Stimulated activated CD8-positive, alpha-beta memory T cell treated with anti-CD3 and anti-CD28 coated beads, Interleukin-12 subunit alpha, Interleukin-12 subunit beta, amount 100 ng/mL, for 1 hour (primary cell): ENCODE measurements at places on chromosomes 6 and 20.

DNA sequence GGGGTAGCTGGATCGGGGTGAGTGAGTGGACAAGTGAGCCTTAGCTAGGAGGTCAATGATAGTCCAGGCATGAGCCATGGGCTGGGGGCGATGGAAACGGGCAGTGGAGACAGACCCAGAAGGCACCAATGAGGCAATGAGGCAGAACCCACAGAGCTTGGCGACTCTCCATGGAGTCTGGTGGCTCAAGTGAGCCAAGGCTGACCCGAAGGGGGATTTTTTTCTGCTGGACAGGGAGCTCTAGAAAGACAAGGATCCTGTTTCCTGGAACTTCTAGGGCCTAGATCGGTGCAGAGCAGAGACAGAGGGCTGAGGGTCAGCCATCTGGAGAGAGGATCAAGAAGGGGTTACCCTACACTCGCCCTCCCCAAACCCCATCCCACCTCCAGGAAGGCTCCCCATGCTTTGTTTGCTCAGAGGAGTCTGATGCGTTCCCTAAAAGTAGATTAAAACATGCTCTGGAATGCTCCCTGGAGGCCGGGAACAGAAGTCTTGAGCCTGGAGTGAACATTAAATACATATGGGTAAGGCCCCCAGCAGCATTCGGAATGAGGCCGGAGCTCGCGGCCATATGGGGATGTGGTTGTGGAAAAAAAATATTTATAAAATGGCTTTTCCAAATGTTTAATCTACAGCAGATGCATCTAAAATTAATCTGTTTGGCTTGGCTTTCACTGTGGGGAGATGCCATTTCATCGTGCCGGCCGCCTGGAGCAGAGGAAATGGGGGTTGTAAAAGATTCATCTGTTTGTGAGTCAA lies 237.8 kb upstream of the PMEPA1 start:
- no peak for DNase-seq

DNA sequence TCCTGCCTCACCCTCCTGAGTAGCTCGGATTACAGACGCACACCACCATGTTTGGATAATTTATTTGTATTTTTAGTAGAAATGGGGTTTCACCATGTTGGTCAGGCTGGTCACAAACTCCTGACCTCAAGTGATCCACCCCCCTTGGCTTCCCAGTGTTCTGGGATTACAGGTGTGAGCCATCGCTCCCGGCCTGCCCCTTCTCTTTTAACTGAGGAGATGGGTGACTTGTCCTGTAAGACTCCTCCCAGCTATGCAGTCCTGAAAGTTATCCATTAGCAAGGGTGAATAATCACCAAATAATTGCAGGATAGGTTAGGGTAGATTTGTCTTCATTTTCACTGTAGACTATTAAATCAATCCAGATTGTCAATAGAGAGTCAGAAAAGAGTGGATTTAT lies 40.5 kb upstream of the JARID2 start:
- DNase-seq: no peak

DNA sequence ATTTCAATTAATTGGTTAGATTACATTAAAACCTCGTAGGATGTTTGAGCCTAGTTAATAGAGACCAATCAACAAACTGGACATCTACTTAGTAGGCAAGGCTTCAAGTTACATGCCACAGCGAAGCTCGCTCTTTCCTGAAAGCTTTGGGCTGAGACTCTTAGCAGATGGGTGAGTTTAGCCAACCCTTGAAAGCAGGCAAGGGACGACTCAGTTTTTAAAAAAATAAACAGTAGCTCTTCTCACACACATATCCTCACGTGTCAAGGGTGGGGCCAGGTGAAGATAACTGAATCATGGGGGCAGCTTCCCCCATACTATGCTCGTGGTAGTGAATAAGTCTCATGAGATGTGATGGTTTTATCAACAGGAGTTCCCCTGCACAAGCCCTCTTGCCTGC lies 775 bp downstream of the MTFR2 start:
- no peak for DNase-seq

- DNase-seq: no peak
Measured at GRCh38 chr20:2708073-2708415, 15.5 kb downstream of the EBF4 start.

DNA sequence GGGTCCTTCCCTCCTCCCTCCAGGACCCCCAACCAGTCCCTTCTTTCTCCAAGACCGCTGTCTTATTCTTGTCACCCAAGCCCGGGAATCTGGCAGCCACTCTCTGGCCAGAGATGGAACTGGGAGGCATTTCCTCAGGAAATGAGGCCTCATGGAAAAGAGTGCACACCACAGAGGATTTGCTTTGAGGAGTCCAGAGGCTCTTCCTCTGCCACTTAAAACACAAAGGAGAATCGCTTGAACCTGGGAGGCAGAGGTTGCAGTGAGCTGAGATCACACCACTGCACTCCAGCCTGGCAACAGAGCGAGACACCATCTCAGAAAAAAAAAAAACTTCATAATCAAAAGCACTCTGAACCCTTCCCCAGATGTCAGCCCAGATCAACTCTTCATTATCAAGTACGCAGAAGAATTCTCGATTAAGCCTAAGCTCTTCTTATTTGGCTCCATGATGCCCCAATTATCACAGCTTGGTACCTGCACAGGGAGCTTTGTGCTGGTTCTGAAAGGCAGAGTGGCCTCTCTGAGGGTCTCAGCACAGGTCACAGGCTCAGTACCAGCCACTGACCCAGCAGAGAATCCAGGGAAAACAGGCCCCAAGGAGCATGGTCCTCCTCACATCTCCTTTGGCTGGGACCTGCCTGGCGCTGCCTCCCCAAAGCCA lies 82.9 kb upstream of the MAFB start:
- DNase-seq: no peak
